ENCODE measurements at places on chromosomes 6 and 20. TPM values are rescaled to one million over a fixed set of nuclear protein-coding genes. Genes with fewer than 3 reads are reported as not detected.

GRCh38 chr20:44069203-44070011 is 117.6 kb downstream of the JPH2 start:
- peak; percentile 63 for DNase-seq

CCM2L gene
- total RNA-seq = not detected

DNA sequence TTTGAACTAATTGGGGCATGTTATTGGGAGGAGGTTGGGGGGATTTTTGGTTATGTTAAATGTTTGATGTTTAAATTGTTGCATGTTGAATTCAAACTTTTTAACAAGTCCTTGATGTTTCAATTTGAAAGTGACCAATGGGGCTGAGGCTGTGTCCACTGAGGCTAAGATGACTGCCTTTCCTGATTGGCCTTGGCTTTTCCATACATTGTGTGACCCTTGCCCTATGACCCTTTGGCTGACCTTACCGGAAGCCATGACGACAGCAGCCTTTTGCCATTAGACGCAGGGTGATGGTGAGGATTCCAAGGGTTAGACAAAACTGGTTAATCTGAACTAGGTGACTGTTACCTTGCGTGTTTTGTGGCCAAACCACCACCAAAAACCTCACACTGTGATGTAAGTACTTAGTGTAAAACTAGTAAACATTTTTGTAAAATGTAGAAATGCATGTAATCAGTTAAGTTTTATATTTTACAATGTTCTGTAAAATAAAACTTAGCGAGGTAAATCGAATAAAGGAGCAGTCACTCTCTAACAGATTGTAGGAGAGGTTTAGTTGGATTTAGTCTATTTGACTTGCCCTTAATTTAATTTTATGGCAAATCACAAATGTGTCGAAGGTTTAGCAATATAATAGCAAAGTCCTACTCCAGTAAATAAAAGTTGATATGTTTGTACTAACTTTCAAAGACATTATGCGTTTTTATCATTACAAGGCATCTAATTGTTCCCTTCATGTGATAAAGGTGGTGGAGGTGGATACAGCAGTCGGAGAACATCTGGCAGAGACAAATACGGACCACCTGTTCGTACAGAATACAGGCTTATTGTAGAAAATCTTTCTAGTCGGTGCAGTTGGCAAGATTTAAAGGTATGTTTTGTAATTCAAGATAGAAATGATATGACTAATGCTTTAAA is 1.6 kb downstream of the SRSF6 start:
- DNase-seq = no peak

- DNase-seq = no peak
Measured at GRCh38 chr6:30007132-30007764, 53.8 kb upstream of the POLR1H start.

TFAP2C gene
- not detected for total RNA-seq

DNA sequence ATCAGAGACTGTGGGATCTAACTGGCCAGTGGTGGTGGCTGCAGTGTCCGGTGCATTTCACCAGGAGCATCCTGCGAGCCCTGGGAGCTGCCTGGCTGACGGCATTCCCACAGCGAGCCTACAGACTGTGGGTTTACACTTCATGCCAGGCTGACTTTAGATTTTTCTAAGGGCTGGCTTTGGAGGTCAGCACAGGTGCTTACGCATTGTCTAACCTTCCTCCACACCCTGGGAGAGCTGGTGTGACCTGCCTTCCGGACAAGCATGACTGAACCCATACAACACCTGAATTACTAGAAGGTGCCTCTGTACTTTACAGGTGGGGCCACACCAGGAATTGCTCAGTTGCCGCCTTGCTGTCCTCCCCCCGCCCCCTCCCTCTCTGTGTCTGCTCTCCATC is 96.2 kb downstream of the RREB1 start:
- DNase-seq = no peak

DNA sequence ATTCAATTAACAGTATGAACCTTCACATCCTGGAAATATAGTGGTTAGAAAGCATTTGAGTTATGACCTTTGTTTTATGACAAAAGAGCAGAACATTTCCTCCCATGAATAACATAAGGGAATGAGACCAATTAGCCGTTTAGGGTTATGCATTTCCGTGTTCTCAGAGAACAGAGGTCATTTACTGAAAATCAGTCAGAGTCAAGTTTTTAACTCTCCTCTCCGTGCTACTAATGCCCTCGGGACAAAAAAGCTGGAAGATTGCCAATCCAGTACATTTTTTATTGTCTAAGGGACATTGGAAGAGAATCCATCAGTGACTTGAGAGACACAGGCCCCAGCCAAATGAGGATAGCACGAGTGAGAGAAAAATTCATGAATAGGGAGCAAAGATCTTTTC is 632.7 kb downstream of the RFPL4B start:
- DNase-seq = no peak

TINAG gene
- total RNA-seq = not detected

DNA sequence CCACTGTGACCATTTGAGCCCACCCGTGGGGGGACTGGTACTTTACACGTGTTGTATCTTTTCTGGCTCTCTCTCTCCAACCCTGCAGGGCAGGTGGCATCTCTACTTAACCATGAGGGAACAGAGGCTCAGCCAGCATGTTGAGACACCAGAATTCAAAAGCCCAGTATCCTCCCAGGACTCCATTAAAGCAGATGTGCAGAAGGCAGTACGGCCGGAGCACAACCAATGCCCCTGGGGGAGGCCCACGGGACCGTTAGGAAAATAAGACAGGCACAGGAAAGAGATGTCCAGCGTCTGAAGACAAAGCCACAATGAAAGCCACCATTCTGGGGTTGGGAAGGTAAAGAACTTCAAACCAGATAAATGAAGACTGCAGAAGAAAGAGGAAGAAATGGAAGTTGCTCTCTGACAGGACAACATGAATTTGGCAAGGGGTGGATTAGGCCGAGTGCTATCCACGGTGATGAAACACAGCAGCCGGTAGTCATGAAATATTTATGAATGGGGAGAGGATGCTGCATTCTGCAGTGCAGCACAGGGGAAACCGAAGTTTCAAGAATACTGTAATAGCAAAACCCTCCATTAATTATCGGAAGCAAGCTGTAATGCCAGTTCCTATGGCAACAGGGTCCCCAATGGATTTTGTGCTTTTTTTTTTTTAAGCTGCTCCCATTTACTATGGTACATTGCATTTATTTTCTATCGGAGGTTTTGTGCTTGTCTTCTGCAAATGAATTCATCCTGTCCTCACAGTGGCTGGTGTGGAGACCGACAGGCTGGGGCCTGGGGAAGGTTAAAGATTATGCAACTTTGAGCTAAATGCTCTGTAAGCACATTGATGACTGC is 179.4 kb downstream of the NRN1 start:
- DNase-seq = no peak

GRCh38 chr6:167492100-167492449 is 167.2 kb downstream of the TTLL2 start:
- no peak for DNase-seq

GRCh38 chr6:13004601-13005000 is 288.0 kb downstream of the PHACTR1 start:
- DNase-seq = no peak

DNA sequence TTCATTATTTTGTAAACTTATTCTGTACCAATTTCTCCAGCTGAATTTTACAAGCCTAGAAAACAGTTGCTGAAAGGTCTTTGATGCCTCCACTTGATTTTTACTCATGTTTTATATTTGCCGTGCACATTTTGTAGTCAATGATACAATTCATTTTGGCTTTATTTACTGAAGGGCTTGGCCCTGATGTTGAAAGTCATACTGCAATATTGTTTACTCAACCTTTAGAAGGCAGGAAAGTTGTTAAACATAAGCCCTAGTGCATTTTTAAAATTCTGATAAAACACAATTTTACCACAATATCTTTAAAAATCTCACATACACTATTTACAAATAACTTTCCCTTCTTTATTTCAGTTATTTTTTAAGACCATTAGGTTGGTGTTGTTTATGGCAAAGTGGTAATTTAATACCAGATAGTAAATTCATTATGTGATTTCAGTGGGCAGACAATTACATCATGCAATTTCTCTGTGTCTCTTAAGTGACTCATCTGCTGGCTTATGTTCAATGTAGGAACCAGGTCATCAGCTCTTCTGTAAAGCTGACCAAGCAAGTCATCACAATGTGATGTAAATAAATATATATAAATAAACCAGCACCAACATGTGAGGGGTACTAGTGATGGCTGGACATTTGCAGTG is 121.1 kb upstream of the SLC35B3 start:
- DNase-seq = no peak

- DNase-seq = no peak
Measured at GRCh38 chr6:130978660-130979396, 84.2 kb downstream of the EPB41L2 start.

DNA sequence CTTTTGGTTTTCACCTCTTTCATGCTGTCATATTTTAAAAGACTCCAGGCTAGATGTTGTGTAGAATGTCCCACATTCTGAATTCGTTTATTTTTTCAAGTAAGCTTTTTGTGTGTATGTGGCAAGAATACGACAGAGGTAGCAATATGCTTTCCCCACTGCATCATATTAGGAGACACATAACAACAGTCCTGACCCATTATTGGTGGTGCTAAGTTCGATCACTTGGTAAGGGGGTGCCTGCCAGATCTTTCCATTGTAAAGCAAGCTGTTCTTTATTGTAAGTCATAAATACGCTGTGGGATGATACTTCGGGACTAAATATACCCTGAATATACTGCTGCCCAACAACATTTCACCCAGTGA is 588 bp upstream of the NCOA3 start:
- DNase-seq = no peak

DNA sequence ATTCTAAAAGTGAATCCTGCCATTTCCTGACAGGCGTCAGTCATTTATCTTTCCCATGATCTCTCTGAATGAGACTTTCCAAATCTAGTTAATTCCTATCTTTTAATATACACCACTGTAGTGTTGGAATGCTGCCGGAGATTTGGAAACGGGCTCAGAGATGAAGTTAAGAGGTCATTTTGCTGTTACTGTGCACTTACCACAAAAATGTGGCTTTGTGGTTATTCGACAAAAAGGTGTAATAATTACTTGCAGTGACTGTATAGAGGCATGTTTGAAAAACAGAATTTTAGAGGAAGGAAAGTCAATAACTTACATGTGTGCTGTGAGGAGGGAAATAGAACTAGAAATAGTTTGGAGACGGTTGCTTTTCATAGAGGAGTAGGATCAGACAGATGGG is 460.2 kb upstream of the BTBD3 start:
- DNase-seq = no peak

DNA sequence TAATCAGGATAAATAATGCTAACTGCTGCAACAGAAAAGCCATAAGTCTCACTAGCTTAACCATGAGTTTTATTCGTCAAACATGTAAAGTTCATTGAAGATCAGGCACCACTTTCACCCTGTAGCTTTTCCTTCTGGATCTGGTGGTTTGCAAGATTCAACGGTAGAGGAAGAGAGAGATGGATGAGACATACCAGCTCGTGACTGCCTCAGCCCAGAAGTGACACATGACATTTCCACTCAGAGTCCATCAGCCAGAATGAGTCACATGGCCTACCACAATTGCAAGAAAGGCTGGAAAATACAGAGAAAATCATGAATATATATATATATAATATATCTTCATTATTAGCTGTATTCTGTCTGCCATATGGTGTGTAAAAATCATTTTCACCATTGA is 29.0 kb downstream of the SPTLC3 start:
- DNase-seq = no peak

CPXM1 gene
- 1.5 TPM for total RNA-seq

SCRT2 gene
- total RNA-seq = not detected

DNA sequence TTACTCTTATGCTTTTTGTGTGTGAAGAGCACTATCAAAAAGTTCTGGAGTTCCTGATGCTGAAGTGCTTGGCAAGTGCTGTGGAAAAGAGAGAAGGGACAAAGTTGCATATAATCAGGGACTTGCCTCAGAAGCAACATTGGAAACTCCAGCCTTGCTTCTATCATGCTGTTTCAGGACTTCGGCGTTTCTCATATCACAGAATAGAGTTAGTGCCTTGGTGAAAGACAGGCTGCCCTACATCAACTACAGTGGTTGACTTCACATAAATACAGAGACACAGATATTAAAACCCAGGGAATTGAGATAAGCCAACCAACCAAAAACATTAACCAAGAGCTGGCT is 36.2 kb upstream of the CDKAL1 start:
- DNase-seq = no peak

- DNase-seq = no peak
Measured at GRCh38 chr20:51860111-51860882, 58.0 kb upstream of the SALL4 start.

KCNK5 gene
- total RNA-seq = 41.5 TPM

DNA sequence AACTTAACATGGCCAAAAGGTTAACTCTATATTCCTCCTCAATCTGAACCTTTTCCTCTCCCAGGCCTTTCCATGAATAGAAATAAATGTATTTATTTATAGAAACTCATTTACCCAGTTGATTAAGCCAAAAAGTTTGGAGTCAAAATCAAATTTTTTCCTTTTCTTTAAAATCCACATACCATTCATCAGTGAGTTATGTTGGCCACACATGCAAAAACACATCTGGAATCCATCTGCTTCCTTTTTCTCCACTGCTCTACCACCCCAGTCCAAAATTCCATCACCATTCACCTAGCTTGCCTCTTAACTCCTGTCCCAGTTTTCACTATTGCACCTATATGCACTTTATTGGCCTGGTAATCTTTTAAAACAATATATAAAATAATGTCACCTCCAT is 62.4 kb upstream of the TMEM200A start:
- no peak for DNase-seq

- DNase-seq = peak; percentile 14
Measured at GRCh38 chr6:148144917-148145521, 197.6 kb upstream of the SASH1 start.

DNA sequence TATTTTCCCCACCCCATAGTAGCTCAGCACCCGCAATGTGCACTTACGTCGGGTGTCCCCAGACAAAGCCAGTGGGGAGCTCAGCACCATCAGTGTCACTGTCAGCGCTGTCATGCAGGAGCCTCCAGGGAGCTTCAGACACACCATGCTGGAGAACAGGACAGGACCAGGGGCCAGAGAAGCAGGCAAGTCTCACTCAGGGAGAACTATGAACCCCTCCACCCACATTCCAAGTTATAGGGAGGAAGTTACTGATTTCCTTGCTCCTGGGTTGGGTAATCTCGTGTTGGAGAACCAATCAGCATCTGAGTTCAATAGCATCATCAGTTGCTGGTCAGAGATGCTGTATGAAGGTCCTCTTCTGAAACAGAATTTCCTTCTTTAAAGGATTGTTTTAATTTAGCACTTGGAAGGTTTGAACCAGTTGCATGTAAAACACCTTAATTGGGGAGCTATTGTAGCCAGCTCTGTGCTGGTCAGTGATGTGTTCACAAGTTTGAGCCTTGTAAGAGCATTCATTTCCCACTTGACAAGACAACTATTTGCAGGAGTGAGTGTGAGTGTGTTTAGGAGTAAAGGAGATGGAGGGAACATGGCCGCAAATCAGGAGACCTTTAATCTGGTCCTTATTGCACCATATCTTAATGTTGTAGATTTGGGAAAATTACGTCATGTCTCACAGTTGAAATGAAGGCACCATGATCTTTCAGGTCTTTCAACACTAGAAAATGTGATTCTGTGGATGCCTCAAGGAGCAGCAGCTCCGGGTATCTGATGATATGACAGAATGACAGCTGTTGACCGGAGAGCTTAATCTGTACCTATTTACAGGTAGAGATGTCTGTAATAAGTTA is at the start of gene HLA-DRB1:
TSS of gene HLA-DRB1 (minus strand) at position 253 of the 854 bp plus-strand sequence. CDS start at position 147, 106 bp downstream.
- peak; percentile 14 for DNase-seq

Data from activated T-helper 2 cell treated with anti-CD3 and anti-CD28 coated beads, Interferon-gamma antibody, Interleukin-2, Interleukin-4, amounts not matched to agents 10 μg/mL and 5 μg/mL and 100 μg/mL, durations not matched to agents 14 hours and 24 hours and 36 hours (primary cell).